Mesendoderm (in vitro differentiated cells): ENCODE measurements at places on chromosomes 2 and 18.

DNA sequence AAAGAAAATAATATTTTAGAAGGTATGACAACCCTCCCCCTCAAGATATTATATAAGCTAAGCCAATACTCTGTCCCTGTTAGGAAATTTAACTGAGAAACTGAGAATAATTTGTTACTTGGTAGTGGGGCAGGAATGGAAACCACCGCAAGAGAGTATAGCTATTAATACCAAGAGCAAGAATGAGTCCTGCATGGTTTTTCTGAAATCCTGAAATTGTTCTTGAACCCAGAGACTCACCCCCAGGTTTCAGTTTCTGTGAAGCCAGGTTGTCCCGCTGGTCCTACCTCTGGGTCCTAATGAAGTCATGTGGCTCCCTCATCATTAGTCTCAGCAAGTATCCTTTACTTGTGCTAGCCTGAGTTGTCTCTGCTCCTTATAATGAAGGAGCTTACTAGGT lies 671.0 kb upstream of the ACVR2A start:
- no peak overlapping the region for H3K27ac ChIP-seq
- no peaks in the 10 kb centered on the region for H3K4me1 ChIP-seq
- no peak overlapping the region for H3K4me3 ChIP-seq
- no peaks in the 10 kb centered on the region for H3K36me3 ChIP-seq

- peaks cover 4% of the 10 kb centered on the region for H3K27me3 ChIP-seq
- DNase-seq = no peak
- H3K27ac ChIP-seq = no peak overlapping the region
Observed at GRCh38 chr2:120251880-120252224, 800 bp upstream of the RALB start.

DNA sequence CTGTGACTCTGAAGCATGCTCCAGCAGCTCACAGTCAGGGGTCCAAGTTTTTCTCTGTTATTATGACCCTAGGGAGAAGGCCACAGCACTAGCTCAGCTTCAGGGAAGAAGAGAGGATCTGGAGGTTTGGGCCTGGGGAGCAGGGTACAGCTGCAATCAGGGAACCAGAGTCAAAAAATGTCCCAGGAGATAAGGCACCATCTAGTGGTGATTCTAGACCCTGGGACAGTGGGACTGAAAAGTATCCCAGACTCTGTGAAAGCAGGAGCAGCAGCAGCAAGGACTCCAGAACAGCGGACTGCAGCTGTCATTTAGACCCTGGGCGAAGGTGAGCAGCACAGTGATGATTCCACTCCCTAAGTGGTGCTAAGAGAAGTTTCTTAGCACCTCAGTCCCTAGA lies 278.4 kb upstream of the DDX18 start:
- H3K27me3 ChIP-seq = no peaks in the 10 kb centered on the region
- no peaks in the 10 kb centered on the region for H3K4me1 ChIP-seq
- no peak overlapping the region for H3K27ac ChIP-seq
- no peak overlapping the region for H3K4me3 ChIP-seq
- H3K36me3 ChIP-seq = no peaks in the 10 kb centered on the region

DNA sequence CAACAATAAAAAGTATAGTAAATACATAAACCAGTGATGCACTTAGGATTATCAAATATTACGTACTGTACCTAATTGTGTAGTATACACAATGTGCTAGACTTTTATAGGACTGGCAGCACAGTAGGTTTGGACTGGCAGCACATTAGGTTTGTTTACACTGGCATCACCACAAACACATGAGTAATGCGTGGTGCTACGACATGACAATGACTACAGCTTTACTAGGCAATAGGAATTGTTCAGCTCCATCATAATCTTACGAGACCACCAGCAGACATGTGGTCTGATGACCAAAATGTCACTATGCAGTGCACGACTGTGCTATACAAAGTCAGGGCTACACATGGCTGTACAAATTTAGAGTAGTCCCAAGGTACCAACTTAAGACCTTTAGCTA lies 2.3 kb downstream of the MBOAT2 start:
- H3K27ac ChIP-seq = no peak overlapping the region
- no peak overlapping the region for H3K4me3 ChIP-seq
- no peaks in the 10 kb centered on the region for H3K27me3 ChIP-seq
- H3K4me1 ChIP-seq = peaks cover 8% of the 10 kb centered on the region
- no peaks in the 10 kb centered on the region for H3K36me3 ChIP-seq

GRCh38 chr2:8076448-8077342 lies 605.2 kb upstream of the ID2 start:
- H3K36me3 ChIP-seq = no peaks in the 10 kb centered on the region
- no peaks in the 10 kb centered on the region for H3K27me3 ChIP-seq
- H3K4me3 ChIP-seq = no peak overlapping the region
- no peaks in the 10 kb centered on the region for H3K4me1 ChIP-seq

DNA sequence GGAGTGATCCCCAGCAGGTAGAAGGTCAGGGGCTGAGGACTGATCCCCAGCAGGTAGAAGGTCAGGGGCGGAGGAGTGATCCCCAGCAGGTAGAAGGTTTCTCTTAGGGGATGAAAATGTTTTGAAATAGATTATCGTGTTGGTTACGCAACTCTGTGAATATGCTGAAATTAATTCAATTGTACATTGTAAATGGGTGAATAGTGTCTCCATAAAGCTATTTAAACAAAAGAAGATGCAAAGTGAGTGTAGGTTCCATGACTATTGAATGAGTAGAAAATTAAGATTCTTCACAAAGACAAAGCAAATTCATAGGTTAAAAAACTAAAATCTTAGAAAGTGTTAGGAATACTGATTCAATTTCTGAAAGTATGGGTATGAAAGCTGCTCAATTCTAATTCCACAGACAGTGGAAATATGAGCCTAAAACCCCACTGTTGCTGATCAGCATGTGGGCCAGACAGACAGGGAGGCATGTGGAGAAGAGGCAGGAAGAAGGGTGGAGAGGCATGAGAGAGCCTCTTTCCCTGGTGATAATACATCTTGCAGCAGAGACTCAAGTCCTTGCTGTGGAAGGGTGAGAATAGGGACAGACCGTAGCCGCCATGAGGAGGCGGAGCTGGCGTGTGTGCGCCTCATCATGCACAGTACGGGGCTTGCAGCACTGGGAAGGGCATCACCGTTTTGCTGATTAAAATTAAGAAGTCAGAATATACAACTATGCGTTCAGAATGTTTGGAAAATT lies 85.9 kb upstream of the NFATC1 start:
- H3K4me3 ChIP-seq = no peak overlapping the region
- no peak overlapping the region for H3K27ac ChIP-seq
- H3K36me3 ChIP-seq = no peaks in the 10 kb centered on the region
- no peak for DNase-seq
- no peaks in the 10 kb centered on the region for H3K27me3 ChIP-seq
- no peaks in the 10 kb centered on the region for H3K4me1 ChIP-seq

DNA sequence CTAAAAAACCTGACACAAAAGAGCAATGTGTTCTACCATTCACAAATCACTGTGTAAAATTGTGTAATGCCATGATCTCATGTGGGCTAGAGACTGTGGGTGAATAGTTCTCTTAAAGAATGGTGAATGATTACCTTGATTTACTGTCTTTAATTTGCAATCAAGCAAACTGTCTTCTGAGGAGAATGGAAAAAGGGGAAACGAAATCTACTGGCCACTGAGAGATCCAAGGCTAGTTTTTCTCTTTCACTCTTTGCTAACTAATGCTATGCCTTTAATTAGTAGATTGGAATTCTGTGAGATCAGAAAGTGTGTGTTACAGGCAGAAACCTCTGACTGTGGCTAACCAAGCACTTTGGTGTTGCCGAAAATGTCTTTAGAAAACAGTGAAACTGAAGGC lies 422.7 kb downstream of the TGIF1 start:
- no peak overlapping the region for H3K4me3 ChIP-seq
- no peaks in the 10 kb centered on the region for H3K36me3 ChIP-seq

DNA sequence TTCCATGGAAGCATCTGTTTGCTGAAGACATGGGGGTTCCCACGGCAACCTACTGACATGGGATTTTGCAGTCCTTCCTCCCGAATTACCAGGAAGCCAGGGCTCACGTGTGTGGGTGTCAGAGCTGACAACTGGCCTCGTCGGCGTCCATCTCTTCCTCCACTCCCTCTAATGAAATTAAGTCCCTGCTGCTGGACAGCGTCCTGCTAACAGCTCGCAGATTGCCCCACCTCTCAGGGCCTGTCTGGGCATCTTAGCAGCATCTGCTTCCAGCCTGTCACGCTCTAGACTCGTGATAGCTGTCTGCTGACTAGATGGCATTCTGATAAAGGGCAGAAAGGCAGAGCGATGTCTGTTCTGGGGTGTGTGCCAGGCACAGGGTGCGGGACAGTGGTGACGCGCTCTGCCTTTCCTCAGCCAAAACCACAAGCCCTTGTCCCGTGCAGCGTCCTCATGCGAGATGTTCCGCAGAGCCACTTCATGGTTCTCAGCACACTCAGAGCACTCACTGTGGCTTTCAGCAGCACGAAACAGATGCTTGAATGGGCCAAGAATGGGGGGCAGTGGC lies 161.1 kb downstream of the ARL4C start:
- peaks cover 2% of the 10 kb centered on the region for H3K4me1 ChIP-seq
- H3K36me3 ChIP-seq = no peaks in the 10 kb centered on the region
- H3K27ac ChIP-seq = no peak overlapping the region
- peak; percentile 81 for DNase-seq
- no peaks in the 10 kb centered on the region for H3K27me3 ChIP-seq
- H3K4me3 ChIP-seq = no peak overlapping the region

DNA sequence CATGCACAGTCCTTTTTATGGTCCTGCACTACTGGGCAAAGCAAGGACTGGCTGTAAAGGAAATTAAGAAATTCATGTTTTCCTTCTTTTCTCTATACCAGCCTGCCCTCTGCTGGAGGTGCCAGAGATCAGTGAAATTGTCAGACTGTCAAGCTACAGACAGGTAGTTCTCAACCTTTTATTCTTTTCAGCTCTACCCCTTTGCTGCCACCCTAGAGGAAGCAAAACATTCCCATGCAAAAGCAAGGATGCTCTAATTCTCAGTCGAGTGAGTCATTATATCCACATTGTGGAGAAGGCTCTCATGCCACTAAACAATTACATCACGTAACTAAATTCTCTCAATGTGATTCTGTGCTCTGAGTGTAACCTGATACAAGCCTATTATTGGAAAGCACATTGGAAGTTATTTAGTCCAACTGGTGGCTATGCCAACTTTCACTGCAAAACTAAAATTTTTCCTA lies 25.0 kb upstream of the RAPGEF4 start:
- H3K36me3 ChIP-seq = no peaks in the 10 kb centered on the region
- no peaks in the 10 kb centered on the region for H3K27me3 ChIP-seq
- DNase-seq = peak; percentile 55
- H3K27ac ChIP-seq = no peak overlapping the region
- no peaks in the 10 kb centered on the region for H3K4me1 ChIP-seq

DNA sequence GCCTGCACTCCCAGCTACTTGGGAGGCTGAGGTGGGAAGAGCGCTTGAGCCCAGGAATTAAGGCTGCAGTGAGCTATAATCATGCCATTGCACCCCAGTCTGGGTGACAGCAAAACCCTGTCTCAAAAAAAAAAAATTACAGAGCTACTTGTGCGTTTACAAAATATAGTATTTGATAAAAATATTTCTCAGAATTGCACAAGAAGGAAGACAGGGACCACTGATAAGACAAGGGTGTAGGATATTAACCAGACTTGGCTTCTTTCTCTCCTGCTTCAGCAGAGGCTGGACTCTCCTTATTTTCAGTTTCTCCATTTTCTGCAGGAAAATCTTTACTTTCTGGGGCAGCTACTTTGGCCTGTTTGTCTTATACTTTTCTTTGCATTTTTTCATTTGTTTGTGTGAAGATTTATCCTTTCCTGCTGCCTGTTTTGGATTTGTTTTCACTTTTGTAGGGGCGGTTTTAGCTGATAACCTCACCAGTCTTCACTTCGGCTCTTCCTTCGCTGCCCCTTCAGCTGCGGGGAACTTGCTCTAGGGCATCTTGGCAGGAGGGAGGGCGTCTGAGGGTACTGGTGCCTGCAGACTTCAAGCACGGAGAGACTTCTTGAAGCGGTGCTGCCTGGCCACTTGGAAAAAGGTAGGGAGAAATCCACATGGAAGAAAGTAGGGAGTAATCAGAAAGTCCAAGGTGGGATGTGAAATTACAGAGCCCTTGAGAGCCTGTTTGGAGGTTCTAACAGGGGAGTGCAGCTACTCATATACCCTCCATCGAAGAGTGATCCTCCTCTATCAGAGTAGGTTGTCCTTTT lies 14.9 kb upstream of the ZDBF2 start:
- no peak overlapping the region for H3K4me3 ChIP-seq
- H3K27me3 ChIP-seq = peaks cover 45% of the 10 kb centered on the region
- no peak for DNase-seq
- no peak overlapping the region for H3K27ac ChIP-seq

DNA sequence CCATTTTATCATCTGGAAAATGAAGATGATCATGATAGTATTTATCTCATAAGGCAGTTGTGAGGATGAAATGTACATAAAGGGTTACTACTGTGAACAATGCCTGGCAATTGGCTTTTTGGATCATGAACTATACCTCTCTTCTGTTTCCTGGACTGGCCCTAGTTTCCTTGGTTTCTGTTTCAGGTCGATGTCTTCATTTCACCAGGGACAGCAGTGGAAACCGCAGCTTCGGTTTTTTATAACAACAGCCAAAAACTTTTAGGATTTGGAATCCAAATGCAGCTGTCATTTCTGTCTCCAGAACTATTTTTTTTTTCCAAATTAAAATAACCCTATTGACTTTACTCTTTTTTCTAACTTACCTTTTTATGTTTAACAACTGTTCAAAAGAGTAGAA lies 425.1 kb downstream of the RND3 start:
- H3K4me3 ChIP-seq = no peak overlapping the region
- no peak for DNase-seq
- H3K27me3 ChIP-seq = no peaks in the 10 kb centered on the region
- H3K36me3 ChIP-seq = no peaks in the 10 kb centered on the region

GRCh38 chr2:59182249-59182648 lies 941.1 kb upstream of the FANCL start:
- H3K27ac ChIP-seq = no peak overlapping the region
- peaks cover 2% of the 10 kb centered on the region for H3K4me1 ChIP-seq
- peak; percentile 72 for DNase-seq
- no peaks in the 10 kb centered on the region for H3K27me3 ChIP-seq
- H3K4me3 ChIP-seq = no peak overlapping the region
